ENCODE measurements at places on chromosomes 3 and 15.

DNA sequence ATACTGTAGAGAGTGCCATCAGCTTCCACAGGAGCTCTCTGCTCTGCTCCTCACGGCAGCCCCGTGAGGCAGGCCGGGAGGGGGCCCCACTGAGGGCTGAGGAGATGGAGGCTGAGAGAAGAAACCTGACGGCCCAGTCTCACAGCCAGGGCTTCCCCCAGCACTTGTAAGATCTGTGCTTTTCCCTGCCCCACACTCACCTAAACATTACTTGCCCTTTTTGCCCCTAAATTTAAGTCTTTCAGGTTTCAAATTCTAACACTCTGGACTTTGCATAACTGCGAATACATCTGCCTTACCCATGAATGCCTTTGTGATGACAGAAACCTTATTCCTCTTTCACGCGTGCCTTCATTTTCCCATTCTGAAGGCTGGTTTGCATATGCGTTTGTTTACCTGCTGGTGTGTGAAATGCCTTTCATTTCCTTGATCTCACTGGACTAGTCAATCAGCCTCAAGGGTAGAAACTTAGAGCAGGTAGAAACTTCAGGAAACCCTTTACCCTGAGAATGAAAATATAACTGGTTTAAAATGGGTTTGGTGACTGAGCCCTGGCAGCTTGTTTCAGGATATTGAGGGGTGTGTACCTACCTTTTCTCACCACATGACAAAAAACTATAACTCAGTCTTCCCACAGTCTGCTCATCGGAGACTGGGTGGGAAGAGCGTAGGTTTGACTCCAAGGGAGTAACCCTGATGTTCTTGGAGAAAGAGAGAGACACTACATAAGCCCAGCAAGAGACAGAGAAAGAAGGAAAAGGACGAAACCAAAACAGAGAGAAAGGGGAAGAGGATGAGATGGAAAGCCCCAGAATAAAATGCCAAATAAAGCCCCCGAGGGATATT is 20.1 kb downstream of the SLC12A8 start:
- no peak for DNase-seq

DNA sequence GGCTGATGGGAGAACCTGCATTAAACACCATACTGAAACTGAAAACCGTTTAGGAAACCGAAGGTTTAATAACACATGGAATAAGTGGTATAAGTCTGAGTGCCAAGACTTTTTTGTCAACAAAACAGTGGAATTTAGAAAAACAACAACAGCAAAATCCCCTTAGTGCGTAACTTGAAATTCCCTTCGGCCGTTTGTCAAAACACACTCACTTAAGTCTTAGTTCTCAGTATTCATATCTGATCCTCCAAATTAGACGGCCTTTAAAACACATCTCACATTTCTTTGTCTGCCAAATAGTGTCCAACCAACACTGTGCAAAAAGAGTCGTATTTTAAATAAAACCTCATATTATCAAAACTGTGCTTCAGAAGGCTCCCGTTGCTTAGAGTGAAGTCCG is 64.5 kb downstream of the LRCH3 start:
- no peak for DNase-seq

DNA sequence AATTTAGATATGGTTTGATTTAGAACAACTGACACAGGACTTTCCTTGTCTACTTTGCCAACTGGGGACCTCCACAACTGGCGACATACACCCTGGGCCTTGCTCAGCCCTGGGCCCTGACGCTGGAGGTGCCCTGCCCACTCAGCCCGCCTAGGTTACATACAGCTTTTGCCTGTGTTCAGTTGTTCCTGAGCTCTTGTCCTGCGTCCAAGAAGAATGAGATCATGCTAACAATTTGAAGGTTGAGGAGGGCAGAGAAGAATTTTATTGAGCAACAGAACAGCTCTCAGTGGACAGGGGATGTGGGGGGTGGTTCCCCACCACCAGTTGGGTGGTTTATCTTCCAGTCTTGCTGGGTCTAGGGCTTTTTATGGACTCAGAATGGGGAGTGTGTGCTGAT is 67.9 kb downstream of the IQCH start:
- DNase-seq = no peak

- no peak for DNase-seq
Measured at GRCh38 chr3:38599886-38600285, 49.6 kb downstream of the SCN5A start.

DNA sequence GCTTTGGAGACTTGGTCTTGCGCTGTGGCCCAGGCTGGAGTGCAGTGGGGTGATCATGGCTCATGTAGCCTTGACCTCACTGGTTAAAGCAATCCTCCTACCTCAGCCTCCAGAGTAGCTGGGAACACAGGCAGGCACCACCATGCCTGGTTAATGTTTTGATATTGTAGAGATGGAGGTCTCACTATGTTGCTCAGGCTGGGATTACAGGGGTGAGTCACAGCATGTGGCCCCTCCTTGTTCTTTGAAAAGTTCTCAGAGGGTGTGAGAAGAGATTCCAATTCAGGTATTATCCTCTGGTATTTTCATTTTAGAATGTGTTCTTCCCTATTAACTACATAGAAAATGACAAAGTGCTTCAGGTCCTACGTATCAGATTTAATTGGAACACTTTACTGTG is 51.9 kb upstream of the RPL32 start:
- DNase-seq = no peak

DNA sequence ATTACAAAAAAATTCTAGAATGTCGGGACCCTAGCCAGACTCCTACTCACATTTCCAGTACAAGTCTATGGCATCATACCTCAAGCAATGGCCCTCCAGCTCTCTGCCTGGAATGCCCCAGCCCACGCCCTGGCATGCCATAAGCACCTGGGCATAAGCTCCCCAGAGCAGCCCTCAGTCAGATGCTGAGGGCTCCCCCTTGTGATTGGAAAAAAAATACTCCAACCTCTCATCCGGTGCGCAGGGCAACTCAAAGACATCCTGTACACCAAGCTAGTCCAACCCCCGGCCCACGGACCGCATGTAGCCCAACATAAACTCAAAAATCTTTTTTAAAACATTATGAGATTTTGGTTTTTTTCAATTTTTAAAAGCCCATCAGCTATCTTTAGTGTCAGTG is 115.4 kb downstream of the NEK10 start:
- no peak for DNase-seq

- no peak for DNase-seq
Measured at GRCh38 chr15:77844798-77845446, 212.2 kb upstream of the LINGO1 start.

GRCh38 chr15:70487387-70487740 is 276.0 kb downstream of the UACA start:
- no peak for DNase-seq

DNA sequence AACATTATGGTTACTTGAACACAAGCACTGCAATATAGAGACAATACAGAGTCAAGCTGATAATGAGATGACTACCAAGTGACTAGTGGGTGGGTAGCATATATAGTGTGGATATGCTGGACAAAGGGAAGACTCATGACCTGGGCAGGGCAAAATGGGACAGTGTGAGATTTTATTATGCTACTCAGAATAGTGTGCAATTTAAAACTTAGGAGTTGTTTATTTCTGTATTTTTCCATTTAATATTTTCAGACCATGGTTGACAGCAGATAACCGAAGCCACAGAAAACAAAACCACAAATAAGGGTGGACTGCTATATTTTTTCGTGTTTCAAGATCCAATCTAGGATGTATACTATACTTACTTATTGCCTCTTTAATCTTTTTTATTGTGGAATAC is 19.6 kb downstream of the GALK2 start:
- DNase-seq = no peak

DNA sequence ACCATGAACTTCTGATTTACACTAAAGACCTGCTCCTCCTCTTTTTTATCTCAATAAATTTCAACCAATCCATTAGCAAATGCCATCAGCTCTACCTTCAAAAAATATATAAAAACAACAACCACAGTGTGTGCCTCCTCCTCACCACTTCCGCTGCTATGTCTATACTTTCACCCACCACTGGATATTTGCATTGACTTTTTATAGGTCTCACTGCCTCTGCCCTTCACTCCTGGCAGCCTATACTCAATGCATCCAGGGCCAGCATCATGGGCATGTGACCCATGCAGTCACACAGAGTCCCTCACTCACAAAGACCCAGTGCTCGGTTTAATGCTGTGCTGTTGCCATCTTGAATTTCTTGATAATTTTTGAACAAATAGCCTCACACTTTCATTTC is 53.5 kb upstream of the CCDC54 start:
- DNase-seq = no peak
